ENCODE measurements at places on chromosomes 4 and X.
A peak's percentile ranks its signal among the peaks of the same experiment; 100 is the strongest.

- no peak for DNase-seq
Measured at GRCh38 chrX:37879692-37880091, 32.3 kb upstream of the DYNLT3 start.

GRCh38 chr4:40546969-40547788 is 82.5 kb downstream of the RBM47 start:
- DNase-seq: no peak

GRCh38 chr4:148078061-148078460 is 346.2 kb downstream of the ARHGAP10 start:
- DNase-seq: no peak

GRCh38 chrX:115229337-115230003 is 4.4 kb downstream of the LRCH2 start:
- no peak for DNase-seq

DNA sequence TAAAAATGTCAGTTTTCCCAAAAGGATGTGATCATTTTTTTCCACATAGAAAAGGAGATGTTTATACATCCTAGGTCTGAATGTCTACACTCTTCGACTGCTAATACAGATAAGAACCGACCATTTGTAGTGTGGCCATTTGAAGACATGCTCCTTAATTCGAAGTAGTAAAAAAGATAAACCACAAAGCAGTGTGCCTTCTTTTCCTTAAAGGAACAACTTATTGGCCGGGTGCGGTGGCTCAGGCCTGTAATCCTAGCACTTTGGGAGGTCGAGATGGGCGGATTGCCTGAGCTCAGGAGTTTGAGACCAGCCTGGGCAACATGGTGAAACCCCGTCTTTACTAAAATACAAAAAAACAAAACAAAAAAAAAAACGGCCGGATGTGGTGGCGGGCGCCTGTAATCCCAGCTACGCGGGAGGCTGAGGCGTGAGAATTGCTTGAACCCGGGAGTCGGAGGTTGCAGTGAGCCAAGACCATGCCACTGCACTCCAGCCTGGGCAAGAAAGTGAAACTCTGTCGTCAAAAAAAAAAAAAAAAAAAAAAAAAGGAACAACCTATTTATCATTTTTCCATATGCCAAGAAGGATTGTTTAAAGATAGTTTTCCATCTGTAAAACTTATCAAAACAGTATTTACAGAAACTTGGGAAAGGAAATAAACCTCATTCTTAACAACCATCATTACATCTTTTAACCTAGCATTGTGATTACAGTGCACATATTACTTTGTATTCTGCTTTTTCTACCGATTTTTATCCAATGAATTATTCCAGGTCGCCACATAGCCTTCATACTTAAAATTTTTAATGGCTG is 2.6 kb downstream of the INTS6L start:
- peak; percentile 9 for DNase-seq

DNA sequence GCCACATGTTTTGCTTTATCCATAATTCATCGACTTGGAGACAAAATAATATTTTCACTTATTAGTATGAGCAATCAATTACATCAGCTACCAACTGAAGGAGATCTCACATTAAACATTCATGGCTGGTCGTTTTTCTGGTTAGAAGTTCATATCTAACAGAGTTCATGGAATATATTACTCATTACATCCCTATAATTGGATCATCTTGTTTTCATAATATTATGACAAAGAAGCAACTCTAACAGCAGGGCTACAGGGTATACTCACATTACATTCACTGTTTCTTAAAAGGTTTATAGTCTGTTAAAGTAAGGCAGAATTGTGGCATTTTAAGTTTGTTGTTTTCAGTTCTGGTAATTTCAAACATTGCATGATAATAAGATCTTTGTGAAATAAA is 33.0 kb downstream of the GSTCD start:
- DNase-seq: no peak

DNA sequence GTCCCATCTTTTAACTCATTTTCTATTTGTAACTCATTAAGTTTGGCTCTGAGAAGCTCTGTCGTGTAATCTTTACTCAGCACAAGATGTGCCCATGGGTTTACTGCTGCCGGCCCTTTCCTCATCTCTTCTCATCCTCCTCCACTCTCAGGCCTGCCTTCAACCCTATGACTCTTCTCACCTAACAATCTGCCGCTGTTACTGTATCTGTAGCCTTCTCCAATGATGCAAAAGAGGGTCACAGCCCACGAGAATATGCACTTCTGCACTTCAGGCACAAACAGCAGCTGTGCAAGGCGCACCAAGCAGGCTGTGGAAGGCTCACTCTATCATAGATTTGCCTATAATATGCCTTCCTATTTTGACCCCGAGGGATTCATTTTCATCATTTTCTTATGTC is 546.5 kb upstream of the GALNTL6 start:
- DNase-seq: no peak

DNA sequence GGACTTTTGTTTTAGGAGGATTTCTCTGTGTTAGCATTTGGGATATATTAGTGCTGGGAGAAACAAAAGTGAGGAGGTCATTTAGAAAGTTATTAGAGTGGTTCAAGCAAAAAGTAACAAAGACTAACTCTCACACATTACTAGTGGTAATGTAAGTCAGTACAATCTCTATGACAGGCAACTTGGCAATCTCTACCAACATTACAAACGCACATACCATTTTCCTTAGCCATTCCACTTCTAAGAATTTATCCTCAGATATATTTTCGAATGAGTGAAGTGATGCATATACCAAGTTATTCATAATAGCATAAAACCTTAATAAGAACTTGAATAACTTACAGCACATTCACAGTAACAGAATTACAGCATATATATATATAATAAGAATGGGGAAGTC is 146.2 kb downstream of the PRSS12 start:
- no peak for DNase-seq

- DNase-seq: no peak
Measured at GRCh38 chr4:69974631-69975030, 9.1 kb upstream of the CSN2 start.

DNA sequence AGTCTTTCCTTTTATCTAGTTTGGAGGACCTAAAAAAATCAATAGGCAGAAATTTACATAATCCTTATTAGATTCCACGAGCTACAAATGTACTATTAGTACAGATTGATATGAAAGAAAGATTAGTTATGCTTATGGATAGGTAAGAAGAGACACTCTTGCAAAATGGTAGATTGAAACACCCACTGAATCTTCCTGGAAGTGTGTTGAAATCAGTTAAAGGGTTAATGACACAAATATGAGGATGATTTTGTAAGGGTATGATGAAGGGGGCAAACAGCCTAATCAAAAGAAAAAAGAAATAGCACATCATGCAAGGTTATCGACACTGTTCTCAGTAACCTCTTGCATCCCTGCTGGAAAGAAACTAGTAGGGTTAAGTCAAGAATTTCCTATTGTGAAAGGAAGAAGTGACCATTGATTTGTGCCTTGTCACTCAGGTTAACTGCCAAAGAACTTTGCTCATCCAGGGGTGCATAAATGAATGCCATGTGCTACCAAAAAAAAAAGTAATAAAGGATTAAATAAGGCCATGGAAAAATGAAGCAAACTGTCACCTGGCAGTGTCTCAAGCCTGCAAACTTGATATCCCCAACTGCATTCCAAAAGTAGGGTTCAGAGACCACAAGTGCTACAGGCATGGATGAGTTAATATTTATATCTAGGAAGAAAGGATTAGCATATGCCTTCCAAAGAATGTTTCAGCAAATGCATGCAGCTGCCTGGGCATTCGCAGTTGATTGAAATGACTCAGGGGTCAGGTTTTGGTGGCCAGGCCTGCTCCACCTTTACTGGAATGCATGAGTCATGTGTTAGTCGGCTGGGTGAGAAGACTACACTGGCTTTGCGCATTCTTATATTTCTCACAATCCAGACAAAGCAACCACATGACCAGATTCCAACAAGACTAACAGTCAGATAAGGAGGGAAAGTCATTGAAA is 78.3 kb upstream of the ATXN3L start:
- DNase-seq: peak; percentile 26

- DNase-seq: peak; percentile 78
Measured at GRCh38 chr4:75698162-75698962, 25.2 kb upstream of the G3BP2 start.

DNA sequence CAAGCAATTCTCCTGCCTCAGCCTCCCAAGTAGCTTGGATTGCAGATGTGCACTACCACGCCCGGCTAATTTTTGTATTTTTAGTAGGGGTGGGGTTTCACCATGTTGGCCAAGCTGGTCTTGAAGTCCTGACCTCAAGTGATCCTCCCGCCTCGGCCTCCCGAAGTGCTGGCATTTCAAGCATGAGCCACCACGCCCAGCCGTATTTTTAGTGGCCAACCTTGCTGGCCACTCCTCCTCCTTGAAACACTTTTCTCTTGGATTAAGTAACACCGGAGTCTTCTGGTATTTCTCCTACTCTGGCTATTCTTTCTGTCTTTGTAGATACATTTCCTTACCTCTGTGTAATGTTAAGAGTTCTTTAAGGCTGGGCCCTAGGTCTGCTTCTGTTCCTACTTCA is 11.1 kb upstream of the RPL39 start:
- DNase-seq: no peak

DNA sequence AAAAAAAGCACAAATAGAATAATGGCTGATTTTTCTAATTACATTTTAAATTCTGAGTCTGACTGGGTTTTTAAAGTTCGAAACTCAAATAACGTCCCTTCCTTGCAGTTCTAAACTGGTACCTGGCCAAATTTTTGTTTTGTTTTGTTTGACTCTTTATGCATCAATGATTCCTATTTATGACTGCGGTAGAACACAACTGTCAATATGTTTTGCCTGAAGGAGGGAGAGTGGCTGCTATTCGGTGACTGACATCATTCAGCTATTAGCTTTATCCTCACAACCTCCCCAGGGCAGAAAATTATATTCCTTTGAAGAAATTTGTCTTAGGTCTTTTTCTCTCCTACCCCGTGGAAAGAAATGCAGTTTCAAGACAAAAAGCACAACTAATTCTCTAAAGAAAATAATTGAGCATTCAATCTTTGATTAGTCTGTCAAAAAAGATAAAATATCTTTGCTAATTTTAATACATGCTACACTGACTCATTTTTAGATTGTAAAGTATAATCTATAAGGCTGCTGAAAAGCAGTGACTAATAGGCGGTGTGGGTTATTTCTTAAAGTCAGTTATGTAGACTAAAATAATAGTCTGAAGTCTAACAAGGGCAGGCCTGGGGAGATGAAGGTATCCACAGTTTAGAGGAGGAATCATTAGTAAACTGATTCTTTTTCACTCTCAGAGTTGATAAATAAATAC is 61.9 kb downstream of the TMEM150C start:
- no peak for DNase-seq

GRCh38 chrX:43822014-43822413 is 60.2 kb downstream of the MAOB start:
- DNase-seq: no peak

GRCh38 chrX:153958605-153959004 is 13.0 kb downstream of the HCFC1 start:
- DNase-seq: no peak

GRCh38 chrX:41621222-41621723 is 67.5 kb upstream of the GPR34 start:
- DNase-seq: peak; percentile 0

- peak; percentile 51 for DNase-seq
Measured at GRCh38 chr4:138935-139334, 14.6 kb downstream of the ZNF718 start.

DNA sequence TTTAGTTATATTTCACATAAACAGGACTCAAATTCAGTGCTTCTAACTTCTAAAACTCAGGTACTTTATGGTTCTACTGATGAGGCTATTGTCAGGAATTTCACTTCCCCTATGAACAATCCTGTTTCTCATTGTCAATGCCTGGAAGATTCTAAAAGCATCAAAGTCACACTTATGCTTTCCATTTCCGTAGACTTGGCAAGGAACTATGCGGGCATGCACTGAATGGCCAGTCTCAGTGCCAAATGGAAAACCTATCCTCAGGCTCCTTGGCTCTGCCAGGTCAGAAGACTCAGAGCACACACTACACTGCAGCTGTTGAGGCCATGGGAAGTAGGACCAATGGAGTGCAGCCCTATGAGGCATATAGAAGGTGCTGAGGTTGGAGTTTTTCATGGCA is 97.0 kb upstream of the PTPN13 start:
- DNase-seq: no peak

- no peak for DNase-seq
Measured at GRCh38 chr4:189117426-189117825, 823.2 kb upstream of the FRG1 start.

- DNase-seq: peak; percentile 58
Measured at GRCh38 chr4:127162741-127163140, 470.0 kb upstream of the INTU start.
